COR-L47 (cell line): ENCODE measurements at places on chromosomes 11 and 22.

DNA sequence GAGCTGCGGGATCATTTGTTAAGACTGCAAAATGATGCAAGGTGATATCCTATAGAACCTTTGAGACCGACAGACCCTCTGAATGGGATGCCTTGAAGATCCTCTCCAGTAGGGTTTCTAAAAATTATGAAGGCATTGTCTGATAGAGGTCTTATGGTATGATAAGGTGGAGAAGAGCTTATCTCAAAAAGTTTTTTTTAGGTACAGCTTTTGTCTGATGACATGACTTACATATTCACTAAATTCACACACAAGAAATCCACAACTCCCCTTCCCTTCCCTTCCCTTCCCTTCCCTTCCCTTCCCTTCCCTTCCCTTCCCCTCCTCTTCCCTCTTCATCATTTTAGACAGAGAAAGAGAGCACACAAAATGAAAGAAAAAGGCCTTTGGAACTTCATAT lies 118.4 kb upstream of the CTSC start:
- no peak for DNase-seq

DNA sequence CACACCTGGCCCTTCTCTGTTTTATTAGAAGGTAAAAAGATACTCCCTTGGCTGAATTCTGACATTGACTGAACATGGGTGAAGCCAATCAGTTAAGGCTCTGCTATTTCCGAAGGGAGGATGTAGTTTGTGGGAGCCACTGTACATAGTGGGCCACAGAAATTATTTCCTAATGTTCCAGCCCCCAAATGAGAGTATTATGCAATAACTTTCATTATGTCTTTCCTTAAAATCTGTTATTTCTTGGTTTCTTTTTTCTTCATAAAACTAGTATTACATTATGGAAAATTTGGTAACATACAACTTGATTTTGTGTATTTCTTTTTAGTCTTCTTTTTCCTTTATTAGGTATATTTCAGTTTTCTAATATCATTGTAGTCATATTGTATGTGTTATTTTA lies 51.9 kb upstream of the EP300 start:
- no peak for DNase-seq

DNA sequence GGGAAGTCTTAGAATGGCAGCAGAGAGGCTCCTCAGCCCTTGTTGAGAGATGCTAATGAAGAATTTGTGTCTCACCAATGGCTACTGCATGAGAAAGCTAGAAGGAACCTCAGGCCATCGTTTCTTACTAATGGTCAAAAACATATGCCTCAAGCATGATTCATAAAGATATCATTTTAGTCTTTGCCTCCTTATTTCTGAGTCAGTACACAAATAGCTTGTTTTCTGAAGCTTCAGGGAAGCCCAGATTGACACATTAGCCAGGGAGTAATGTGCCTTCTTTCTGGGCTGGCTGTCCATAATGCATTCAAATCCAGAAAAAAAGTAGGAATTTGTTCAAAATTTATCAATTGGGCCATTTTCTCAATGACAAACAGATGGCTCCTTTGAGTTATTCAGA lies 169.4 kb upstream of the ZBED5 start:
- no peak for DNase-seq

DNA sequence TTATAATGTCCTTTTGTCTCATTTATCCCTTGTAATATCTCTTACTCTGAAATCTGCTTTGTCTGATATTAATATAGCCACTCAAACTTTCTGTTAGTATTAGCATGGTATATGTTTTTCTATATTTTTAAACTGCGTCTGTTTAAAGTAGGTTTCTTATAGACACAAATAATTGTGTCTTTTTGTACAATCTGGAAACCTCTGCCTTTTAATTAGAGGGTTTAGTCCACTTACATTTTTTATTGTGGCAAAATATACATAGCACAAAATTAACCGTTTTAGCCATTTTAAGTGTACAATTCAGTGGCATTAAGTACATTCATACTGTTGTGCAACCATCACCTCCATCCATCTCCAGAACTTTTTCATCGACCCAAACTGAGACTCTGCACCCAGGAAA lies 28.6 kb downstream of the PARVG start:
- DNase-seq, result no peak

DNA sequence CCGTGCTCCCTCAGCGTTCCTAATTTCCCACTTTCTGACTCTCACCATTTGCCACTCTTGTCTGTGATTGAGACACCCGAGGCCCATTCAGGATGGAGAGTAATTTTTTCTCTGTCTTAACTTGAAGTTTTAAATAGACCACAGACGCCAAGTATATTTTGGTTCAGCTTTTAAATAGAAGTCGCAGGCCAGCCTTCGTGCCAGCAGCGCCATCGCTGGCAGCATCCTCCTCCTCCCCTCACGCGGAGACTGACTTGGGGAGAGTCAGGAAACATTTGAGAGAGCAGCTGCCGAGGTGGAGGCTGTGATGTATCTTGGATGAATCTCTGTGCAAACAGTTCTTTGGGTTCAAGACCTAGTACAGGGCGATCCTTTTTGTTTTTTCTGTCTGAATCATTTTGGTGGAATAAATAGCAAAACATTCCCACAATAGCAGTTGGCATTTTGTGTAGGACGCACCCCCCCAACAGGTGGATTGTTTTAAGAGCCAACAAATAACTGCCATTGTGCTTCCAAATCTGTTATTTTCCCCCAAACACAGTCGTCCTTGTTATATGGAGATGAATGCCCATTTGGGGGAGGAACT lies 889 bp upstream of the DMC1 start:
- DNase-seq, result peak; percentile 22

GRCh38 chr11:116460156-116460920 lies 312.4 kb downstream of the BUD13 start:
- no peak for DNase-seq

GRCh38 chr22:50009765-50010675 lies 2.5 kb downstream of the IL17REL start:
- DNase-seq, result no peak

- DNase-seq, result no peak
Observed at GRCh38 chr22:48147404-48147803, 1385.0 kb downstream of the TBC1D22A start.

DNA sequence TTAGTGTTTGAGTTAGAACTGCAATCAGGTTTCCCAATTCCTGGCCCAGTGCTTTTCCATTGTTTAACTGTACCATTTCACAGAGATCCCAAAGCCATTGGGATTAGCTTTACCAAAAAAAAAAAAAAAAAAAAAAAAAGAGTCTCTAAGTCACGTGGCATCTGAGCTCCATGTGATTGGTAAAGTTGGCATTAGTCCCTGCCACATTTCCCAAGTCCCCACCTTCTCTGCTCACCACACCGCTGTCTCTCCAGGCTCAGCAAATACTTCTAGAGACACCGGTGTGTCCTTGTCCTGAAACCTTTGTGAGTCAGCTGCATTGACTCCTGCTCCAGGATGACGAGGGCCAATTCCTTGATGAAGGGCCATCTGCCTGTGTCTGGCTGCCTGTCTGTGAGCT lies 305.3 kb downstream of the KIRREL3 start:
- no peak for DNase-seq

GRCh38 chr11:14973621-14974514 lies 1.7 kb upstream of the CALCA start:
- DNase-seq, result no peak

DNA sequence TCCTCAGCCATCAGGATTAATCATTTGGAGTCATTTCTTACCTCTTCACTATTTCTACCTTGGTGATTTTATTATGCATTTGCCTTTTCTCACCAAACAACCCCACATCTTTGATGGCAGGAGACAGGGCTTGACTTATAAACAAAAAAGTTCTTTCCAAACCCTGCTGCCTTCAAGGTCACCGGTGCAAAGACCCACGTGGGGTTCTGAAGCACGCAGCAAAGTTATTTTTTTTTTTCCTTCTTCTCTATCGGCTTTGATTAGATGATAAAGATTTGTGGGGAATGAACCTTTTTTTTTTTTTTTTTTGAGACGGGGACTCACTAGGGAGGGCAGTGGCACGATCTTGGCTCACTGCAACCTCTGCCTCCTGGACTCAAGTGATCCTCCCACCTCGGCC lies 44.1 kb downstream of the DRG1 start:
- DNase-seq, result no peak

GRCh38 chr11:43328482-43328881 lies 16.7 kb downstream of the API5 start:
- no peak for DNase-seq

GRCh38 chr11:109972939-109973338 lies 120.3 kb upstream of the ZC3H12C start:
- no peak for DNase-seq

DNA sequence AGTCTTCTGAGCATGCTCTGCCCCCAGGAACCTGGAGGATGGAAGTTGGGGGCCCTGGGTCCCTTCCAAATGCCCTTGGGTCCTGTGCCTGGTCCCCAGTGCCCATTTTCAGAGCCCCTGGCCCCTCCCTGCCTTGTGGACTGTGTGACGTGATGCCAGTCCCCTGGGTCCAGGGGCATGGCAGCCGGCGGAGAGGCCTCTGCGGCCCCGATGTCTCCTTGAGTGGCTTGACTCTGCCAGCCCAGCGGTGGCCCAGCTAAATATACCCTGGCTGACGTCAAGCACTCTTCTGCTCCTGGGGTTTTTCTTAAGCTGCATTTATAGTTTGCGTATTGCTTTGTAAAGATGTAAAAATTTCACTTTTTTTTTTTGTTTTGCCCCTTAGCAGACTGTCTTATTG lies 35.2 kb upstream of the PARVG start:
- DNase-seq, result no peak

- no peak for DNase-seq
Observed at GRCh38 chr11:35927682-35928081, 16.2 kb upstream of the LDLRAD3 start.

- no peak for DNase-seq
Observed at GRCh38 chr11:72668629-72669347, 5.4 kb downstream of the PDE2A start.

GRCh38 chr11:134014511-134014910 lies 54.4 kb upstream of the JAM3 start:
- peak; percentile 54 for DNase-seq

- no peak for DNase-seq
Observed at GRCh38 chr11:3971756-3972404, 116.4 kb downstream of the STIM1 start.

DNA sequence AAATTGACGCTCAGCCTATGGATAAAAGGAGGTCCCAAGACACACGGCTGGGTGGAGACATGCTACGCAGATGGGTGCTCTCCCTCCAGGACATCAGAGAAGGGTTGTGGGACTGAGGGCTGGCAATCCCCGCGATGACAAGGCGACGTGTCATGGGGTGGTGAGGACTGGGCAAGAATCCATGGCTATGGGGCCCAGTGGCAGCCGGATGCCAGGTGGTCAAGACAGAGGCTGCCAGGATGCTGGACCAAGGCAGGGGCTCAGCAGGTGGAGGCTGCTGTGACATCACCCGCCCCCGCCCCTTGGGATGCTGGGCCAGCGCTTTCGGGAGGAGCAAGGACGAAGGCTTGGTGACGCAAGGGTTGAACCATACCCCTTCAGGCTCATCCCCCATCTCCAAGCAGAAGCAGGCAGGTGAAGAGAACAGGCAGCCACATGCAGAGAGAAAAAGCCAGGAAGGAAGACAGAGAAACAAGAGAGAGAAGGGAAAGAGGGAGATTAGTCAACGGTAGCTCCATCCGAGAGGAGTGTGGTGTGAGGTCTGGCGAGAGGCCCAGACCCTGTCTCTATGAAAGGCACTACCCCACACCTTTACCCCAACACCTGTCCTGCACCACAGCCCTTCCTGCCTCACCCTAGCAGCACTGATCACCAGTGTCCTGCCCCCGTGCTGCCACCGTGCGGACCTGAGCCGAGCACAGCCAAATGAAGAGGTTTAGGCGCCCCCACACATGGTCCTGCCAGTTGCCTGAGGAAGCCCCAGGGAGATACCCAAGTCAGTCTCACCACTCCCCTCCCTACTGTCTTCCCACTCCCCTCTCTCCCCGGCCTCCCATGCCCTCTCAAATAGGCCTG lies 24.1 kb upstream of the RASL10A start:
- no peak for DNase-seq

- DNase-seq, result no peak
Observed at GRCh38 chr11:106159836-106160235, 82.4 kb downstream of the AASDHPPT start.

GRCh38 chr22:39502109-39502788 lies at the start of gene MIEF1:
Gene MIEF1, plus strand, starts transcription at chr22:39502290. Its CDS starts 9,005 bp downstream, at chr22:39511295.
- DNase-seq, result peak; percentile 96

DNA sequence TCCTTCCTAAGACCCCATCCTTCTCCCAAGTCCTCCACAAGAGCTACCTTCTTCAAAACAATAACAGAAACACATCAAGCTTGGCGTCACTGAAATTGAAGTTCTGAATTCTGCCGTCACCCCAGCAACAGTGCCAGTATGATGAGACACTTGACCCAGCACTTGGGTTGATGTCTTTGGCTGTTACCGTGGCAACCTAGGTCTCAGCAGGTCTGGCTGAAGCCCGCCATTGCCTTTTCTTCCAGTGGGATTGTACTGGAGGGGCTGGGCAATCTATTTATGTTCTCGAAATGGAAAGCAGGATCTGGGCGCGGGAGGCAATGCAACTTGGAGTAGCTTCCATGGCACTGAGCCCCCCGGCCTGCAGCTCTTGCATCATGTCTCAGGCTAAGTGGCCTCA lies 23.8 kb downstream of the NPTXR start:
- DNase-seq, result no peak

- no peak for DNase-seq
Observed at GRCh38 chr11:70432580-70432979, 34.3 kb downstream of the CTTN start.

GRCh38 chr11:534396-535209 lies 773 bp downstream of the HRAS start:
- DNase-seq, result peak; percentile 30

- DNase-seq, result no peak
Observed at GRCh38 chr11:2133241-2134021, 5.8 kb downstream of the IGF2 start.

GRCh38 chr11:35811783-35812182 lies 132.1 kb upstream of the LDLRAD3 start:
- no peak for DNase-seq

GRCh38 chr11:76282172-76282571 lies 75.9 kb upstream of the WNT11 start:
- no peak for DNase-seq

DNA sequence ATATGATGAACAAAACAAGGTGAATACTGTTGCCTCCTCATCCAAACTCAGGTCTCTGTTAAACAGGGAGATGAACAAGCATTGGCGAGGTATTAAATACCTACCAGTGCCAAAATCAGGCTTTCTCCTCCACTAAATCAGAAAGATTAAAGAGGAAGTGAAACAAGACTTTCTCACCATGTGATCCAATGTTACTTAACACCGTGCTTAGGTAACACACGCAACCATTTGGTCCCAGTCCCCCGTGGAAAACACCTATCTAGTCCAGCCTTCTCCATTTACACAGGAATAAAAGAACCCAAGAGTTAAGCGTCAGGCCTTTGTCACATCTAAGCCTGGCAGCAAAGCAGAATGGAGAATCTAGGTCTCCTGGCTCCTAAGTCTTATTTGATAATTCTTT lies 34.5 kb downstream of the TENM4 start:
- DNase-seq, result no peak

- no peak for DNase-seq
Observed at GRCh38 chr11:59862252-59862651, 4.0 kb downstream of the TCN1 start.
